Right cardiac atrium (tissue), 5 donors: ENCODE measurements at places on chromosomes 7 and 10. TPM values are rescaled to one million over a fixed set of nuclear protein-coding genes. Genes with fewer than 3 reads are reported as not detected.

DNA sequence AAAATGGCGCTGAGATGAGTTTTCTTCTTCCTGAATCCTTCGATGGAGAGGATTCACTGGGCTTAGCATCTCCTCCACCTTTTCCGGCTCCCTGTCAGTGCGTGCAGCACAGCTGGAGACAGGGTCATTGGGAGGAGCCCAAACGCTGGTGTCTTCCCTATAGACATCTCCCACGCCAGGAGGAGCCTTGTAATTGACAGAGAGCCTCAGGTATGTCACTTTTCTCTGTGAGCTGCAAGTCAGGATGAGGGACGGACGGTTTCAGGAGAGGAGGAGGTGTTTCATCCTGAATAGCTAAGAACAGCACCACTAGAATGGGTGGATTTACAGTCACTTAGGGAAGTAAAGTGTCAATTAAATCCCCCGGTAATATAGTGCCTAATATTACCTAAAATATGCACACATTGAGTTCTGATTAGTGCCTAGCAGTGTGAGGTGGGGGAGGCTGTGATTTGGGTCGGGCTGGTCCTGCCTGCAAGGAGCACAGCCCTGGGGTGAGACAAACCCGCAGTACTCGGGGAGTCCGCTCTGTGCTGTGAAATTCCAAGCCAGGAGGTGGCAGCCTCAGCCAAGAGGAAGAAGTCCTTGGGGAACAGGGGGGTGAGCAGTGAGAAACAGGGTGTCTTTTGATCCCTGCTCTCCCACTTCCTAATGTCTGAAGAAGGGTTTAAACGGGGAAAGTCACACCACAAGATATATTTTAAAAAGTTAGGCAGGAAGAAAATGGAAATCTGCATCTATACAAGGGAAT lies 28.2 kb downstream of the IL15RA start:
- peak; percentile 62 for DNase-seq

DNA sequence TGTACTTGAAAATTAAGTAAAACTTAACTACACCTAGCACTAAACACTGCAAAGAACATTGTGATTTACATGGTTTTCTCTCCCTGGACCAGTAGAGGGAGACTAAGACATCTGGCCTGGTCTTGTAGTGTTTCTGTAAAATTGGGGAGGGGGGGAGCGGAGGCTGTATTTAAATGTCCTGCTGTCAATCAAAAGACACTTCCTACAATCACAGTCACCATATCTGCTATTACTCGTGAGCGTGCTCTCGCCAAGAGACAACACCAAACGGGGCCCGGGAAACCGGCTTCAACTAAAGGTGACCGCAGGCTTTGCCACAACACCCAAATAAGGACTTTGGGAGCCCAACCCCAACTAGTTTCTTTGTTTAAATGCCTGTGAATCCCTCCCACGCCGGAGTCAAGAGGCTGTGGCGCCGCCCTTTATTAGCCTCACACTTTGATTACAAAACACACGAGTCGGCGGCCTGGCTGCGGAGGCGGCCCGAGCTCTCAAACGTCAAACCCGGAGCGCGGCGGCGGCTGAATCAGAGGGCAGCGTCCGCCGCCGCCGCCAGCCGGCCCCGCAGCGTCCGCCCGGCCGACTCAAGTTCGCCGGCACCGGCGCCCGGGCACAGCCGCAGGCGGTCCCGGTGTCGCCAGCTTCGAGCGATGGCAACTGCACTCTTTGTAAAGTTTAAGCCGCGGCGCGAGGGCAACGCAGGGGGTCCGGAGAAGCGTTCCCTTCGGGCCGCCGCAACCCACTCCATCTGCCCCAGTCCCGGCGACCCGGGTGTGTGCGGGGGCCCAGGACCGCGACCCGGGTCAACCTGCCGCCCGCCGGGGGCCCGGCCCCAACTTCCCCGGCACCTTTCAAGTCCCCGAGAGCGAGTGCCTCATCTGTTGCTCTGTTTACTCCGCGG lies 1.3 kb downstream of the KDM7A start:
- peak; percentile 93 for DNase-seq

- no peak for DNase-seq
These were observed 35.8 kb upstream of the GALNTL5 start for GRCh38 chr7:151920488-151920887.

GRCh38 chr7:45067582-45067981 lies 21.2 kb downstream of the NACAD start:
- DNase-seq = no peak

DNA sequence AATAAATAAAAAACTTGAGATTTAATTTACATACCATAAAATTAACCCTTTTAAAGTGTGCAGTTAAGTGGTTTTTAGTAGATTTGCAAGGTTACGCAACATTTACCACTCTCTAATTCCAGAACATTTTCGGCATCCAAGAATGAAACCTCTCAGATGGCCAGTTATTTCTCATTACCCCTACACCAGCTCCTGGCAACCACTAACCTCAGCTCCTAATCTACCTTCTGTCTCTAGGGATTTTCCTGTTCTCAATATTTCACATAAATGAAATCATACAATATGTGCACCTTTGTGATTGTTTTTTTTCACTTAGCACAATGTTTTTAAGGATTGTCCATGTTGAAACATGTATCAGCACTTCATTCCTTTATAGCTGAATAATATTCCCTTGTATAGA lies 45.1 kb downstream of the INPP5F start:
- DNase-seq = no peak

DNA sequence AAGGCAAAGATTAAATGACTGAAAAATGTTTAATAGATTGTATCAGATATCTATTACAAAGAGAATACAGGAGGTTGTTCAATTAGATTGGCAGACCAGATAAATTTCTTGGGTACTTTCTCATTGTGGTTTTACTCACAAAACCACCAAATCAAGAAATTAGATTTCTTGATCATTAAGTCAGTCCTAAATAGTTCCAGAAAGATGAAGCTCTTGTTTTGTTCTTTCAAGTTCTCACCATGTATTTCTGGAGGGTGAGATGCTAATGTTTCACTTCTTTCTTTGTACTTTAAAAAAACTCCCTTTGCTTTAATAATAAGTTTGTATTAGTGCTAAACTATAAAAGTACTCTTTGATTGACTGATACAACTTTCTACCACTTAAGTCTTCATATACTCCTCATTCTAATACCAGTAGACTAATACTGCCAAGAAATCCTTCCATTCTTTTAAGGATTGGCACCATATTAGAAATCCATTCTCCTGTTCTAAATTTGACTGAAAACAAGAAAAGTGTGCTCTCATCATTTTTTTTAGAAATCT lies 69.4 kb downstream of the RNF133 start:
- DNase-seq = no peak

GRCh38 chr7:132248841-132249240 lies 327.4 kb downstream of the PLXNA4 start:
- DNase-seq = no peak

- DNase-seq = no peak
These were observed 74.5 kb downstream of the VWDE start for GRCh38 chr7:12328888-12329770.

TSPAN12 gene
- total RNA-seq = 59.3 TPM

ACSM6 gene
- total RNA-seq = not detected

FOXP2 gene
- 2.4 TPM for total RNA-seq

CCDC146 gene
- total RNA-seq = 9.5 TPM

VOPP1 gene
- total RNA-seq = 19.0 TPM
